Right renal pelvis (tissue), 4 donors: ENCODE measurements at places on chromosomes 6 and 20.

DNA sequence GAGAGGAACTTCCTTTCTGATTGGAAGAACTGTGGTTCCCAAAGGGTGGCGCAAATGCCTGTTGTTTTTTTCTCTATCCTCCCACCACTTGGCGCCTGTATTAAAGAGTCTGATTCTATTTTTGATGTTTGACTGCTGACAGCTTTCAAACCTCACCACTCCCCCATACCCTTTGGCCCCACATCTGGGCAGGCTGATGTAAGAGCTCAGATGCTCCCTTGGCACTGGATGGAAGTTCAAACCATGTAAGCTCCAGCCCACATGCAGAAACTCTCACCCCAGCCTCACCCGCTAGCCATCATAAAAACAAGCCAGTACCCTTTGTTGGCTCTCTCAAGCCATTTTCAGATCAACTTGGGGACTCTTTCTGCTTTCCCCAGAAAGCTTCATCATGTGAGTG lies 20.0 kb upstream of the TMEM14A start:
- DNase-seq = no peak

GRCh38 chr20:48609491-48609978 lies 218.3 kb downstream of the PREX1 start:
- no peak for DNase-seq

DNA sequence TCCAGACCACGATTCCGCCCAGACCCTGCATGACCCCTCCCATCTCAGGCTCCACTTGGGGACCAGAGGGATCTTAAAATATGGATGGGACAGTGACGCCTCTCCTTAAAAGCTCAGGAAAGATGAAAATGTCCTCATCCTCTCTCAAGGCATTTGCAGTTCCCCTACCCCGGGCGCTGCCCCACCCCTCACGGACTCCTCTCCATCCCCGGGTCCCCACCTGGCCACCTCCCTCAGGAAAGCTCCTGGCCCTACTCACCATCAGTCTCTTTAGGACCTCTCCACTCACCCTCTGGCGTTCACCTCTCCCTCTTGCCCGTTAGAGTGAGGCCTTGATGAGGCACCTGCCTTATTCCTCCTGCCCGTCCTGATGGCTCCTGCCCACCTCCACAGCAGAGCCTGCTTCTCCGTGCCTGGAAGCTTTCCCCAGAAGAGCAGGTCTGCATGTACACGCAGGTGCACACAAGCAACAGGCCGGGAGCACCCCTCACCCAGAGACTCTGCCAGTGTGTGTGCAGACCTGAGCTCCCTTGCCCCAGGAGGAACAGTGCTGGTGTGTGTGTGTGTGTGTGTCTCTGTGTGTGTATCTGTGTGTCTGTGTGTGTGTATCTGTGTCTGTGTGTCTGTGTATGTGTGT lies 105.6 kb upstream of the NXT1 start:
- no peak for DNase-seq

DNA sequence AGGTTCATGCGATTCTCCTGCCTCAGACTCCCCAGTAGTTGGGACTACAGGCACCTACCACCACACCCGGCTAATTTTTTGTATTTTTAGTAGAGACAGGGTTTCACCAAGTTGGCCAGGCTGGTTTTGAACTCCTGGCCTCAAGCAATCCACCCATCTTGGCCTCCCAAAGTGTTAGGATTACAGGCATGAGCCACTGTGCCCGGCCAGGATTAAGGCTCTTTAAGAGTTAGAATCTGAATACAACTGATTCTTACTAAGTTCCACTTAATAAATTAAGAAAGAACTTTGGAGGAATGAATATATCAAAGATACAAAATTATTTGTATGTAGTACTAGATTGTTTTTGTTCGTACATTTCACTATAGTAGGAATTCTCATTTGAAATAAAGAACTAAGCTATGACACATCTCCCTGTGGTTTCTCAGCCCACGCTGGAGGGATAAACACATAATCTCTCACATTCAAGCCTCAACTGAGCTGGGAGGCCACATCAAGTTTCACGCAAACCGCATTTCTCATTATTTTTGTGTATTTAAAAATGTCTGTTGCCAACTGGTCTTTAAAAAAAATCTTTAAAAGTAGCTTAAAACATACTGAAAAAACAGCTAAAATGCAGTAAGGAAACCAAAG lies 34.2 kb downstream of the DTNBP1 start:
- DNase-seq = no peak

- DNase-seq = no peak
Measured at GRCh38 chr6:125445054-125445453, 143.3 kb upstream of the HDDC2 start.

DNA sequence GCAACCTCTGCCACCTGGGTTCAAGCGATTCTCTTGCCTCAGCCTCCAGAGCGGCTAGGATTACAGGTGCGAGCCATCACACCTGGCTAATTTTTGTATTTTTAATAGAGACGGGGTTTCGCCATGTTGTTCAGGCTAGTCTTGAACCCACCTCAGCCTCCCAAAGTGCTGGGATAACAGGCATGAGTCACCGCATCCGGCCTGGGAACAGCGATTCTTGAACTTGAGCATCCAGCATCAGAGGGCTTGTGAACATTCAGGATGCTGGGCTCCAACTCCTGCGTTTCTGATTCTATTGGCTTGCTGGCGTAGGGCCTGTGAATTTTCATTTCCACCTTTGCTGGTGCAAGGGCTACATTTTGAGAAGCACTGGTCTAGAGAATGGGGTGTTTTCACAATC lies 24.5 kb upstream of the PIM1 start:
- no peak for DNase-seq

- no peak for DNase-seq
Measured at GRCh38 chr6:160678744-160679401, 14.8 kb upstream of the LPA start.

DNA sequence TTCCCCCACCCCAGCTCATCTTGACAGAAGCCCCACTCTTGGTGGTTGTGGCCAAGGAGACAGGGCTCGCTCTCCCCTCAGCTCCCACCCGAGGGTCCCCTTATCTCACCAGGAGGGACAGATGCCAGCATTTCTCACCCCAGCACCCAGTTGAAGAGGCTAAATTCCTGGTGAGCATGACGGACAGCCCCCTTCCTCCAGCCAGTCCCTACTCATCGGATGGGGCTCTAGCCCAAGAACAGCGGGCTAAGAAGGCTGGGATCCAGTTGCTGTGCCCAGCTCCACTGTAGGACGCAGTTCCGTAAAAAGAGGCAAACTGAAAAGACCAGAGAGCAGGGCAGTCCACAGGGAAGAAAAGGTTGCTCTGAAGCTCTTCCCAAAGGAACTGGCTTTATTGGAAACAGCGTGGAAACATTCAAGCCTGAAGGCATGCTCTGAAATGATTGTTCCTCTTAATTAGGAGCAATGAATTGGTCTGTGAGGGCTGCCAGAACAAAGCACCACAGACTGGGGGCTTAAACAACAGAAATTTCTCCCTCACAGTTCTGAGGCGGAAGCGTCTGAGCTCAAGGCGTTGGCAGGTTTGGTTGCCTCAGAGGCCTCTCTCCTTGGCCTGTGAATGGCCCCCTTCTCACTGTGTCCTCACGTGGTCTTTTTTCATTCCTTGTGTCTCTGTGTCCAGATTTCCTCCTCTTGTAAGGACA lies 17.9 kb upstream of the KIF25 start:
- DNase-seq = no peak
